Stimulated activated CD4-positive, alpha-beta T cell treated with anti-CD3 and anti-CD28 coated beads, TNF-alpha, amount 100 ng/mL, for 24 hours (primary cell): ENCODE measurements at places on chromosomes 2 and 18.
A peak's percentile ranks its signal among the peaks of the same experiment; 100 is the strongest.

- DNase-seq, result no peak
These were observed 48.6 kb downstream of the DDX1 start for GRCh38 chr2:15640261-15640711.

- DNase-seq, result peak; percentile 53
These were observed 5.8 kb upstream of the MRPL33 start for GRCh38 chr2:27765621-27766286.

GRCh38 chr18:40672590-40672989, 1282.4 kb upstream of the PIK3C3 start:
- DNase-seq, result no peak

GRCh38 chr2:233654501-233654900, 17.2 kb upstream of the UGT1A9 start:
- DNase-seq, result no peak

DNA sequence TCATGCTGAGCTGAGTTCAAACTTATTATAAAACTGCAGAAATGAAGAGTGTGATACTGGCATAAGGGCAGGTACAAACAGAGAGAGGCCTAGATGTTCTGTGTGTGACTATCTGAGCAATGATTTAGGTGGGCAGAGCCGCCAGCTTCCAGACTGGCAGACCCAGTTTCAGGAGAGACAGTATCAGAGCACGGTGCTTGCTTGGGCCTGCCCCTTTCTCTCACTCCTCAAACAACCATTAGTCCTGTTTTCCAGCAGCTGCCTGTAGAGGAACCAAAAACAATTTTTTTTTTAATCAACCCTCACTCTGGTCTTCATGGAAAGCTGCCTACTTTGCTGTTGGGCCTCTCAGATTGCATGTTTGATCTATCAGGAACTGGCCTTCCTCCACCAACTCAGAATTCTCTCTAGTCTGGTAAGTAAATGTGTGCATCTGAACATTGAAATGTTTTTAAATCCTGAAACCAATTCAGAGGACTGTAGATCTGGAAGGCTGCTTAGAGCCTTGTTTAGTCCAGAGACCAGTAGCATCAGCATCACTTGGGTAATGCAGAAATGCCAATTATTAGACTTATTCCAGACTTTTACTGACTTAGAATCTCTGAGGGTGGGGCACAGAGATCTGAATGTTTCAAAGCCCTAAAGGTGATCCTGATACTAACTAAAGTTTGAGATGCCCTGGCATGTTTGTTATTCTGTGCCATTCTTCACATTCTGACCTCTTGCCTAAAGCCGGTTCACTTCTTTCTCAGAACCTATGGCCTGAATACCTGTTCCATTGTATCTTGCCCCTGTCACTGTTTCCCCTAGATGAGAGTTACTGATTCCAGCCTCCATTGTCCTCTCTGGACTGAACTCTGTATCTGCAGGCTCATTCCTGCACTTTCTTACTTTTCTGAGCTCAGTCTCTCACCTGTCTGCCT, 24.8 kb upstream of the CRIM1 start:
- no peak for DNase-seq

DNA sequence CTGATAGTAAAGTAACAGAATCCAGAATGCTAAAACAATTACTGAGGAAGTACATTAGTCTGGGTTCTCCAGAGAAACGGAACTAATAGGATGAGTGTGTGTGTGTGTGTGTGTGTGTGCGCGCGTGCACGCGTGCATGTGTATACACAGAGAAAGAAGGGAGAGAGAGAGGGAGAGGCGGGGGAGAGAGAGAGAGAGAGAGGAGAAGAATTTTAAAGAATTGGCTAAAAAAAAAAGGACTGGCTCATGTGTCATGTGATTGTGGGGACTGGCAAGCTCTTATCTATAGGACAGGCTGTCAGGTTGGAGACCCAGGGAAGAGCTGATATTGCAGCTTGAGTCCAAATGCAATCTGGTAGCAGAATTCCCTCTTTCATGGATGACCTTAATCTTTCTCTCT, 976.2 kb upstream of the CDH2 start:
- no peak for DNase-seq

GRCh38 chr2:157572725-157573124, 55.9 kb downstream of the ACVR1C start:
- DNase-seq, result no peak
